ENCODE measurements at places on chromosomes 3 and 15.
A peak's percentile ranks its signal among the peaks of the same experiment; 100 is the strongest.

- no peak for DNase-seq
Observed at GRCh38 chr15:27642981-27643380, 456.1 kb downstream of the OCA2 start.

DNA sequence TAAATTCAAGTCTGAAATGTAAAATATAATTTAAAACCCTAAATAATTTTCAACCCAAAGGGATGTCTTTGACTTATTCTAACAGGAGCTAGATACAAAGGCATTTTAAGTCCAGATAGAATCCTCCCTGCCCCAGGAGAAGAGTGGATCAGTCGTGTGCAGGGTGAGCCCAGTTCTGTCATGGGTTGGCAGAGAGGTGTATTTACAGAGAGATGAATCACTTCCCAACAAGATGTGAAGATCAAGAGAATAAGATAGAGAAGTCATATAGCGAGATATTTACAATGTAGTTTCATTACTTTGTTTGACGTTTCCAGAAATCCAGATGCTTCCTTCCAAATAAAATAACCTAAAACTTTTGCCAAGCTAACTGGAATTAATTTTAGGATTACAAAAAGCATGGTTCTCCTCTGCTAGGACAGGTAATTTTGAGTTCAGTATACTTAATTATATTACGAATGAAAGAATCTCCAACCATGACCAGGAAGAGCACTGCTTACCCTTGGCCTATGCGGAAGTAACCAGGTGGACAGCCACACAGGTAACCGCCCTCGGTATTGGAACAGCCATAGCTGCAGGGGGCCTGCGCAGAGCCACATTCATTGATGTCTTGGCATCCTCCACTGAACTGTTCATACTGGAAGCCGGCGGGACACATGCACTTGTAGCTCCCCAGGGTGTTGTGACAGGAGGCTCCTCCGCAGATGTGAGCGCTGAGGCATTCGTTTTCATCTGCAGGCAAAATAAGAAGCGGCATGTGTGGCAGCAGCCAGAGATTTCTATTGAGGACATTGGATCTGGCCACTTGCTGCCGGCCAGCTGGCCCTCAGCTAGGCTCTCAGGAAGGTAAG is 84.0 kb downstream of the DUT start:
- no peak for DNase-seq

DNA sequence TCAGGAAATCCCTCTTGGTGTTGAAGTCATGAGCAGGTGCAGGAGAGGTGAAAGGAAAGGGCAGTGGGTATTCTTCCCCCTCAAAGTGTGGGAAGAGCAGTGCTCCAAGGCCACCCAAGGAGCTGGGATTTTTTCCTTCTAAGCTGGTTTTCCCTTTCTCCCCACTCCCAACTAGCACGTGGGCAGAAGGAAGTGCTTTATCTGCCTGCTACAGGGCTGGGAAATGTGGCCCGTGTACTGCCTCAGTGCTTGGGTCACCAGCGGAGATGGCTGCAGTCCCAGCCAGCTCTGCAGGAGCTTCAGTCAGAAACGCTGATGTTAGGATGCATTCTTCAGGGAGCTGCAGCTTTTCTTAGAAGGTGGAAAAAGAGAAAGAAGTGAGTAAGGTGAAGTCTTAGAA is 99.2 kb downstream of the CACNA1D start:
- DNase-seq, result no peak

DNA sequence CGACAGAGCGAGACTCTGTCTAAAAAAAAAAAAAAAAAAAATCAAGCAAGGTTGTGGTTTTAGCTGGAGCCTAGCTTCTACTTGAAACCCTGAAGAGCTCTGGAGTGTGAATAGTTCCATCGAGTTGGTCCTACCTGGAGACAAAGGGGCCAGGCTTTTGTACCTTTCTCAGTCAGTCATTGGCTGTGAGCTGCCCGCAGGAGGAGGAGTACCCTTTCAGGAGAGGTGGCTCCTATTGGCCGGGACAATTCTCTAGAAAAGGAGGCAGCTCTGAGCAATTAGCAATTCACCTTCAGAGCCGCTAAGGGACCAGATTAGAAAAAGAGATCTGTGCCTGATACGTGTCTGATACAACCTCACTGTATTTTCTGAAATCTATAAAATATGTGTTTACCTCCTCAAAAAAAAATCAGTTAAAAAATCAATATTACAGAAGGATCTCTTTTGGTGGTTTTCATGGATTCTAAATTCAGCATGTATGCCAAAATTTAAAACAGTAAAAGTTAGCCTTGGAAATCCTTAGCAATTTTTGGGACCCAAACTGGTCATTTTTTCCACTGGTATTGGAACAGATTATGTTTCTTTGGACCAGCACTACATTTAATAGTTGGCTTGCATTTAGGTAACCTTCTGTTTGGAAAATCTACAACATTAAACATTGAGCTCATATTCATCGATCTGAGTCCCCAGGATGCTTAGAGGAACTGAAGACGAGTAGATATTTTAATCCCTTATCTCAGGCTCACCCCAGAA is 29.7 kb upstream of the PDCD6IP start:
- no peak for DNase-seq

DNA sequence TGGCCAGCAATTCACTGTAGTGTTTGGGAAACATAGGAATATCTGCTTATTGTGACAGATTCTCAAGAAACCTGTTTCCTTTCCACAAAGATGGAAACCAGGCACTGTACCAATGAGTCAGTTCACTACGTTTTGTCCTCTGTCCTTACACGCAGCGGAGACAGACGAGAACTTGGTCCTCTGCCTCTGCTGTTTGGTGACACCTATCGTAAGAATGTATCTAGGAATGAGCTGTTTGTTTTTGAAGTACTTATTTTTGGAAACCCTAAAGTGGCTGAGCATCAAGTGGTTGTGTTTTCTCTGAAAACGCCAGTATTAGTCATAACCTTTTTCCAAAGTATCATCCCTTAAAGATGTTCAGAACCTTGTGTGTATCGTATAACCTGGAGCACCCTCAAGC is 93.0 kb downstream of the PGPEP1L start:
- DNase-seq, result no peak

GRCh38 chr3:184743248-184743647 is 31.4 kb upstream of the MAGEF1 start:
- no peak for DNase-seq

DNA sequence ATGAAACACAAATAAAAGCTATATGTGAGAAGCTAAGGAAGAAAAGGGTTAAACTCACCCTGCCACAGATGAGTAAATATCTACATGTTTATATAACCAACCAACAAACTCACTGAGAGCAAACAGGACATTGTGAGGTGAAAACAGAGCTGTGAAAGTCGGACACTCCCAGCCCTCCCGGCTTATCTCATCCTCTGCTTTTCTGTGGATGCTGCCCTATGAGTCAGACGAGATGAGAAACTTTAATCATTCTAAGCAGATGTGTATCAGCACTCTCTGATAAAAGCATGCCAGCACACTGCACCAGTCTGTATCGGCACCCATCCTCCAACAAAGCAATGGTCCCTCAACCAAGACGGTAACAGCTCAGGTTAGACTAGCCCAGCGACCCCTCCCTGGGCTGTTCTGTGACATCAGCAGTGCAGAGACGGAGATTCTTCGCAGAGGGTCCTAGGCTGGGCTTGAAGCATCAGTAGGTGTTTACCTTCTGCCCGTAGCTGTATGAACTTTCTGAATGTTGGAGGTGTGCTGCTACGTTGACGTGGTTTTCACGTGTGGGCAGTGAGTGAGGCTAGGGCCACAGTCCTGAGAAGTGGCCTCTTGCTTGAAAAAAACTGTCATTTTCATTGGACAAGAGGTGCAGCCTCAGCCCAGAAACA is 119.8 kb upstream of the ALDH1A3 start:
- no peak for DNase-seq

- no peak for DNase-seq
Observed at GRCh38 chr3:47365213-47366153, 15.3 kb upstream of the PTPN23 start.

GRCh38 chr3:168975576-168975975 is 687.9 kb downstream of the MECOM start:
- no peak for DNase-seq

GRCh38 chr3:39205919-39206516 is 13.6 kb upstream of the XIRP1 start:
- DNase-seq, result no peak

DNA sequence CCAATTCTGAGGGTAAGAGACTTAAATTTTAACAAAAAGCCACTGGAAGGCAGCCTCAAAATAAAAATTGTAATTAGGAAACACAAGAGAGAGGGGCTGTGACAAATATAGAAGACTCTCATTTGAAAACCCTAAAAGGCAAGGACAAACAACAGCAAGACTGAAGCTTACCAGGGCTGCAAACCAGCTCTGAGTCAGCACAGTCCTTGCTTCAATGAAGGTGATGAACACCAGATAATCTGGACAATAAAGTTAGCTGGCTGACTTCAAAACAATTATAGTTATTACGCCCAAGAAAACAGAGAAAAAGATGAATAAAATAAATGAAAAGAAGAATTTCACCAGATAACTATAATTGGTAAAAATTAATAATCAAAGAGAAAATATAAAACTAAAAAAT is 149.3 kb upstream of the NSMCE3 start:
- DNase-seq, result no peak

DNA sequence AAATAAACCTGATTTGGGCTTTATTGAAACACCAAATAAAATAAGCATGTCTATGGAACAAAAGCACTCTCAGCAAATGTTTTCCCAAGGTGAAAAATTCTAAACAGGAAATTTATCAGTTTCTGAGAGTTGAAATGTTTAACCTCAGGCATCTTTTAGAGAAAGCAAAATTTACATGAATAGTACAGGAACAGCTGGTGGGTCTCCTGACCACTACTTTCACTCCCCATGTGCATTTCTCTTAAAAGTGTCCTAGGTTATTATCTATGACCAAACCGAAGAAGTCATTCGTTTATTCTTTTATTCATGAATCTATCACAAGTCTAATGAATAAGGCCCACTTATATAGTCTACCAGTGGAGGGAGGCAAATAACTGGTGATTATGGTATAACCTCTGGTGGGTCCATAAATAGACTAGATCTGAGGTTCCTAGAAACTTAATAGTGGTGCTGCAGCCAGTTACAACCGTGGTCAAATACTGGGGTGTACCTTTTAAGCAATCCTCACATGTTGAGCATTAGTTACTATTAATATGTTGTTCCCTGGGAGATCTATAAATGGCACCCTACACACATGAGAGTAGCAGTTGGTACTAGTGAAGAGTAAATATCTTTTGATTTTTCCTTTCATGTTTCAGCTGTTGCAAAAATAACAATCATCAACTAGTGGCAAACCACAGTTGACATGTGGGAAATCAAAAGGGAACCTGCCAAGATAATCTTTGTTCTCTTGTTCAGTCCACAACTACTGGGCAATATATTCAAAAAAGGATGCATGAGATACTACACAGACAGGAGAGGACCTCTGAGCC is 169.3 kb upstream of the STAC start:
- no peak for DNase-seq

DNA sequence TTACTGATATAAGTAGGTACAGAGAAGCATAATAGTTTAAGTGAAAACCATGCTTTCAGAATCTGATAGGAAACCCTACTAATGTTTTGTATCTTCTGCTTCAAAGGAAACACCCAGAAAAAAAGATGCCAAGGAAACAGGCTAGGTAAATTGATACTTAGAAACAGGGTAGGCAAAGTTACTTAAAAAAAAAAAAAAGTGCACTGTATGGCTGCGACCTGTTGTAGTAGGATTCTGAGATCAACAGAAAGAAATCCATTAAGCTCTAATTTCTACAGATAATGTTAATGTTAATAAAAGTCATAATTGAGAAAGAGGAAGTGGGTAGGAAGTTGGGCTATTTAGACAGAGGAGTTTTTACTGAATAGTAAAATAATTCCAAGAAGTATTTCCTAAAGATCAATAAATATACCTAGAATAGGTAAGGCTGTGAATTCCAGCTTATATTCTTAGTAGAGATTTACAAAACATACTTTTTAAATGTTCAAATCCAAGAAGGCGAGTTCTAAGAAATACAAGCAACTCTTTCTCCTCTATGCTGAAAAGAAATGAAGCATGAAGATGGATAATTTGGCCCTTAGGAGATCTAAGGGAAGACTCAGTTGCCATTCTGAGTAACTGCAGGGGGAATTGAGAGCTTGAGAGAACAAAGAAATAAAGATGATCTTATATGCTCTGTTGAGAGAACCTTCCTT is 24.1 kb upstream of the STT3B start:
- no peak for DNase-seq

- no peak for DNase-seq
Observed at GRCh38 chr3:178982137-178982536, 89.5 kb downstream of the ZMAT3 start.

DNA sequence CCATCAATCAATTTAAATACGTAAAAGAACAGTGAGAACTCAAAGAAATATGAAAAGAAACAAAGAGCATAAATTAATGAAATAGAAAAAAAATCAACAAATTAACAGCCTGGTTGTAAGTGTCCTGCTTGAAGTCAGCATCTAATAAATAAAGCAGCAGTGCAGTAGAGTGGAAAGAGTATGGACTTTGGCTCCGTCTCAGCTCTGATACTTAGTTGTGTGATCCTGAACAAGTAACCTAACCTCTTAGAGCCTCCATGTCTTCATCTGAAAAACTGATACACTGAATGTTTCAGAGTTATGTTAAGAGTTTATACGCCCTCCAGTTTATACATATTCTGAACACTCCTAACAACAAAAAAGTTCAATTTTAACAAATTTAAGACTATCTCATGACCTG is 44.6 kb downstream of the TFDP2 start:
- DNase-seq, result no peak

DNA sequence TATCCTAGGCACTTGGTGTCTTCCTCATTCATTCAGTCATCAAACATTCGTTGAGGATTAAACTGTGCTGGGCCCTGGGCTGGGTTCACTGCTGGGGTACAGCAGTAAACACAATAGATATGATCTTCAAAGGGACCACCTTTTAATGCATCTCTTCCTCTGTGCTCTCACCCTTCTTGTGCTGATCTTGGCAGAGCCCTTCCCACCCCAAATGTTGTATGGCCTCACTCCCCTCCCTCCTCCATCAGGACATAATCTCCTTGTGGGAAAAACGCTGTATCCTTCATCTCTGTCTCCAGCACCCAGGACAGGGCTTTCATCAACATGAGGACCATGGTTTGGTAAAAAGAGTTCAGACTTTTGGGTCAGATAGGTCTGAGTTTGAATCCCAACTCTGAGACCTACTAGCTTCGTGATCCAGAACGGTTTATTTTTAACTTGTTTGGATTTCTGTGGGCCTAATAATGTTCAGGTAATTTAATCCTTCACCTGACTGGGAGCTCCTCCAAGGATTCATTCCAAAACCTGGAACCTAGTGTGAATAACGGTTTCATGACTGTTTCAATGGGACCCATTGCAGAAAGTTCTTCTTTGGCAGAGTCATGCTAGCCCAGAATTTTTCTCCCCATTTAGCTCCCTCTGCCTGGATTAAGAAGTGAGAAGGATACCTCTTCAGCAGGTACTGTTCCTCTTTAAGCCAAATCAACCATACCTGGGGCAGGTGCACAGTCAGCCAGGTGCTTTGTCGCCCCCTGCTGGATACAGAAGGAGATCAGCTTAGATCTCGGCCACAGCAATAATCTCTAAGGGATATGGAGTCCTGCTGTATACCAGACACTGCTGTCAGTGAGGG is 5.2 kb upstream of the WNT7A start:
- DNase-seq, result peak; percentile 72

DNA sequence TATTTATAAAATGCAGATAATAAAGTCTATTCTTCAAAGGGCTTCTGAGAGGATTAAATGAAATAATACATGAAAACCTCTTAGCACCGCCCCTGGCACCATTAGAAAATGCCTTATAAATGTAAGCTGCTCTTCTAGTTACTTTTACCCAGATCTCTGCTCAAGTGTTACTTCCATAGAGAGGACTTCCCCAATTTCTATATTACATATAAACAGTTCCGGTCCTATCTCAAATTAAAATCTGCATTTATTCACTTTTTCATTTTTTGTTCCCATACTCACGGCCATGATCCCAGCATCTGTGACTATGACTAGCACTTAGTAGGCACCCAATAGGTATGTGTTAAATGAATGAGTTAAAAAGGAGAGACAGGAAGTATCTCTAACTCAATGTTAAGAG is 890.9 kb upstream of the CFAP20DC start:
- no peak for DNase-seq
